ENCODE measurements at places on chromosomes 11 and 22.

DNA sequence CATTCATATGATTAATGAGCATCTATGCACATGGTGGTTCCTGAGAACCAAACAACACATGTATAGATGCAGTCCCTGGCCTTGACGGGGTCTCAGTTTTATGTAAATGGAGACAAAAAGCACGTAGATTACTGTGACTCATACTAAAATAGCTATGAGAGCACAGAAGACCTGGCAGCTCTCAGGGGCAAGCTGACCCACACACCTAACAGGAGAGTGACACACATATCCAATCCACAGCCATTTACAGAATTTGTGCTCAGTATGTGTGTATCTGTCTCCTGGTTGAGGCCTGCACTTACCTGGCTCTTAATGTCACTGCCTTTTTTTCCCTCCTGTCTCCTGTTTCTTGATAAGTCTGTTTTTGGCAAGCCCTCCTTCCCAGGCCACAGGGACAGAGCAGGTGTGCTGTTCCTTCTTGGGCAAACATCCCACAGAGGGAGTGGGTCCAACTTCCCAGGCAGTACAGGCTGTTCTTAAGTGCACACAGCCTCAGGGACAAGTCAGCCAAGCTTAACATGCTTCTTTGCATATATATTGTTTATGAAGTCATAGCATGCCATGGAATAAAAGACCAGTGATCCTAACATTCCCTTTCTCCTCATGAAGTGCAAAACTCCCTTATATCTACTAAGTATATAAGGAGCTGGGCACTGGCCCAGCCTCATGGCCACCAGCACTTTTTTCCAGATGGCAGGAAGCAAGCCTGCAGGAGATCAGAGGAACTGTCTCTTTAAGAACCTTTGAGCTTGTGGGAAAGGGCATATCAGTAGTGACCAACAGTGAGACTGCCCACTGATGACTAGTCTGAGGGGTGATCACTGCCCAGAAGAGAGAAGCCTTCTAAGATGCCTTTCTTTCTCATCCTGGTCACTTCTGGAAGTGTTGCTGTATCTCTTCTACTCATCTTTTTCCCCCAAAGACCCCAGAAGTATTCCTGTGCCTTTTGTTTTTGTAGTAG lies 124.7 kb upstream of the CCDC90B start:
- no peak for DNase-seq

DNA sequence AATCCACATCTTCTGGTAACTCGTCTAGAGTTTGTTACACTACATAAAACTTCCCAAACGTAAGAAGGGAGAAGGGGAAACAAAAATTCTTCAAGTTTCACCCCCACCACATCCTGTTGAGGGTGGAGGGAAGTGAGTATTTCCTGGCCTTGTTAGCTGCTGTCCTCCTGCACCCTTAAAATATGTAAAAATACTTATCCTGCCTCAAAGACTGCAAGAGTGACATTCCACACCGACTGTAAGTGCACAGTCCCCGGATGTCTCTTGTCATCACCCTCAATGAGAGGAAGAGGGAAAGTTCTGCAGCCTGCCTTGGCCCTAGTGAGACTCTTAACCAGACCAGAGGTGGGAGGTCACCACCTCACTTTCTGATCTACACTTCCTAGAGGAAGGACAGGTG lies 3.3 kb downstream of the TMEM121B start:
- DNase-seq, result no peak

DNA sequence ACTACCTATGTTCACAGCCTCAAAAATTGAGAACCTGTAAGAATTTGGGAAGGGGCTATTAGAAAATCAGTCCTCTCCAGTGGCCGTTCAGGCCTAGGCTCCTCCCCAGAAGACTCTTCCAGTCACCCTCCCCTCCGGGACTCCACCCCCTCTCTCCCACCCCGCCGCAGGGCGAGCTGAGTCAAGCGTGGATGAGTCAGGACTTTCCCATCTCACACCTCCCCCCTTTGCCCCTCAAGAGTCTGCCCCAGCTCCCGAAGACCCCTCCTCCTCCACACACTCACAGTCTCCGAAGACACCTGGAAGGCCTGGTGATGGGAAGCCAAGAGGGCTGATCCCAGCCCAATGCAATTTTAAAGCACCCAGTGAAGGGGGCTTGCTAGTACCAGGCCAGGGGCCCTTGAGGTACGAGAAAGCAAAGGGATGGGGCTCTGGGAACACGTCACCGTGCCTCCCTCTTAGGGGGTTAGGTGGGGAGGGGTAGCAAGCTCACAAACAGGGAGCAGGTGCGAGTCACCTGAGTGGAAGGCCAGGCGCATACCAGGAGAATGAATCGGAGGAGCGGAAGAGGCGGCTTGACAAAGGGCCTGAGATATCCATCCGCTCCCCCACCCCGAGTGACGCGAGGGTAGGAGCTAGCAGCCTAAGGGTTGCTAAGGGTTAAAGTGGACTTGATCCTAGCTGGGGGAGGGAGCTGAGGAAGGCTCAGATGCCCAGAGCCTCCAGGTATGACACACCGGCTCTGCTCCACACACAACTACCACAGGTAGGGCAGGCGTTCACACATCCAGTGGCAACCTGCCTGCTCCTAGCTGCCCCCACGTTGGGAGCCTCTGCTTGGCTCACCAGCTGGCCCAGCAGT lies 13.6 kb downstream of the BCL9L start:
- DNase-seq, result peak; percentile 84

DNA sequence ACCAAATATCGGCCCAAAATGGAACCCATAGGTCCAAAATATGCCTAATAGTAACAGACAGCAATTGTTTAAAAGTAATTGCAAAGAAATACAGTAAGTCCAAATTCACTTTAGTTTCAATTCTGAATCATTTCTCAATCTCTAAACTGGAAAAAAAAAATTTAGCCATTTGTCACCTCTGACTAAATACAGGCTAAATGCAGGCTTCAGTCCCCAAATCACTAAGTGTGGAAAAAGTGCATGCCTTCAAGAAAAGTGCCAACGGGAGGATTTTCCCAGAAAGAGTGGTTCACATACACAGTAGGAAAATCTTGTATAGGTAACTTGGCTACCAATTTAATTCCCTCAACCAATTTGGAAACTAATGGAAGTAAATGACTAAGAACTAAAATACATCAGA lies 35.7 kb downstream of the SIK3 start:
- no peak for DNase-seq

- DNase-seq, result peak; percentile 84
These were observed 535.6 kb downstream of the INSC start for GRCh38 chr11:15650105-15650938.

DNA sequence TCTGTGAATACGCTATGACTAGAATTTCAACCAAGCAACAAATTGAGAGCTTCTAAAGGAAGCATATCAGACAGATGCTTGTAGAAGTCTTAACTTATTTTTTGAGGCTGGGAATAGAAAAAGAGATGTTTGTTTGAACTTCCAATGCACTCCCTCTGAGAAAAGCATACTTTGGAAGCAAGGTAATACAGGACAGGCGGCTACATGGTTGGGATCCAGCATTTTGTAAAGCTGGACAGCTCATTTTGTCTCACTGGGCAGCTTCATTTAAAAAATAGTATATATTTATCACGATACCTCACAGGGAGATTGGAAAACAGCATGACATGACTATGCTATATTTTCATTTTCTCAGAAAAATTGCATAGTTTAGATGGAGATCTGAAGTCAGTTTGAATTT lies 821.3 kb upstream of the API5 start:
- no peak for DNase-seq

DNA sequence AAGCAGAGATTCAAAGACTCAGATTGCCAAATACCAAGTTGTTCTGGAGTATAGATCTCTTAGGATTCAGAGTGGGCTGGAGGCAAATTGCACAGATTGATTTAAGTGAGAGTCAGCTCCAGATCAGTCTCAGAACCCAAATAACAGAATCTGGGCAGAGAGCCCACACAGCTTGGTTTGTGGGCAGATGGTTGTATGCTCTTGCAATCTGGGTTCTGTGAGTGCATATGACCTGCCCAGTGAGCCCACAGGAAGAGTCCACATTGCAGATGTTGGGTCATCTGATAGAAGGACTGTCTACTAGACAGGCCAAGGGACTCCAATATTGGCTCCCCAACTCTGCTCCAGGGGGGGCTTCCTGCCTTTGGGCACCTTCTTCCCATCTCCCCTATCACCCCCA lies 65.9 kb downstream of the ADAMTS15 start:
- DNase-seq, result no peak

- no peak for DNase-seq
These were observed 10.7 kb upstream of the DSCAML1 start for GRCh38 chr11:117807482-117808327.

DNA sequence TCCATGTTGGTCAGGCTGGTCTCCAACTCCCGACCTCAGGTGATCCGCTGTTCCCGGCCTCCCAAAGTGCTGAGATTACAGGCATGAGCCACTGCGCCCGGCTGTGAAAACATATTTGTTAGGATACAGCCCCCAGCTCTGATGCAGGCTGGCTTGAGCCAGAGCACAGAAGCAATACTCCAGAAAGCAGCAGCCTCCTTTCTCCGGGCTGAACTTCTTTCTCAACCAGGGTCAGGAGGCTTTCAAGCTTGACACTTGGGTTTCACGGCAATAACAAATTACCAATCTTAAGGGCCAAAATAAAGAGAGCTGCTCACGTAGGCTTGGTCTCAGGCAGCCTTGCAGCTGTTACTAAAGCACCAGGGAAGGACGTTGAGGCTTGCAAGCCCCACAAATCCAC lies 10.8 kb upstream of the CECR2 start:
- DNase-seq, result no peak

DNA sequence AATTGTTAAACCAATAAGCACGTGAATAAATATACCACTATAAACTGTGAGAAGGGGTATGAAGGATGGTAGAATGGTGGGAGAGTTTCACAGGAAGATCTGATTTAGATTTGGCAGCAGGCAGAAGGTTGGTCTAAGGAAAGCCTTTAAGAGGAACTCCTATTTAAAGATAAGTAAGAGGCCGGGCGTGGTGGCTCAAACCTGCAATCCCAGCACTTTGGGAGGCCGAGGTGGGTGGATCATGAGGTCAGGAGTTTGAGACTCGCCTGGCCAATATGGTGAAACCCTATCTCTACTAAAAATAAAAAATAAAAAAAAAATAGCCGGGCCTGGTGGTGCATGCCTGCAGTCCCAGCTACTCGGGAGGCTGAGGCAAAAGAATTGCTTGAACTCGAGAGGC lies 45.8 kb upstream of the CXCR5 start:
- no peak for DNase-seq

- DNase-seq, result no peak
These were observed 7.6 kb downstream of the ATXN10 start for GRCh38 chr22:45678961-45679912.

DNA sequence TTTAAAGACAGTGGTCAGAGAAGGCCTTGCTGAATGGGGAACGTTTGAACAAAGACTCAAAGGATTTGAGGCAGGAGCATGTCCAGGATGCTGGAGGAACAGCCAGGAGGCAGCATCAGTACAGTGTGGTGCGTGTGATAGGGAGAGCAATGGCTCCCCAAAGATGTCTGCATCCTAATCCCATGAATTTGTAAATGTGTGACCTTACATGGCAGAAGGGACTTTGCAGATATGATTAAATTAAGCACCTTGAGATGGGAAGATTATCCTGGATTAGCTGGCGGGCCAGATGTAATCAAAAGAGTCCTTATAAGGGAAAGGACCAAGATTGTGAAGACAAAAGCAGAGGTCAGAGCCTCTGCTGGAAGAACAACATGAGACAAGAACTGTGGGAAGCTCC lies 24.6 kb upstream of the FAT3 start:
- no peak for DNase-seq

DNA sequence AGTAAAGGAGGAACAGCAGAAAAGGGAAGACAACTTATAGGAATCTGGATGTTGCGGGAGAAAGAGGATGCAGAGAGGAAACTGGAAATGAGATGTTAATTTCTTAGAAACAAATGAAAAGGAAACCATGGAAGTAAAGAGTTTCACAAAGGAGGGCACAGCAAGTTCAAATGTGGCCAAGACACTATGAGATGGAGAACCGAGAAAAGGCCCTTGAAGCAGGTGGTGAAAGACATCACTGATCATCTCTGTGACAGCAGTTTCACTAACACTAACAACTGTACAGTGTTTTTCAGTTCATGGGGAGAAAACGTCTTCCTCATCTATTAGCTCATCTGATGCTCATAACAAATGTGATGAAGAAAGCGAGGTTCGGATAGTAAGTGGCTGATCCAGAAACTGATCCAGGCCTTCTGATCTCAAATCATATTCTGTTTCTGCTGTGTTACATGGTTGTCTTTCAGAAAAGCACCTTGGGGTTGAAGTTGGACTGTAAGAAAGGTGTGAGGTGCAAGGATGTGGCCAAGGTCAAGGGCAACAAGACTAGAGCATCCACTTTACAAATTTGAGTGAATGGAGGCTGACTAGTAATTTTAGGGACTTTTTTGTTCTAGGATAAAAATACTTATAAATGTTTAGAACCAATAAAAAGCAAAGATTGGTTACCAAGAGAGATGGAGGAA lies 492.1 kb upstream of the CADM1 start:
- DNase-seq, result no peak

DNA sequence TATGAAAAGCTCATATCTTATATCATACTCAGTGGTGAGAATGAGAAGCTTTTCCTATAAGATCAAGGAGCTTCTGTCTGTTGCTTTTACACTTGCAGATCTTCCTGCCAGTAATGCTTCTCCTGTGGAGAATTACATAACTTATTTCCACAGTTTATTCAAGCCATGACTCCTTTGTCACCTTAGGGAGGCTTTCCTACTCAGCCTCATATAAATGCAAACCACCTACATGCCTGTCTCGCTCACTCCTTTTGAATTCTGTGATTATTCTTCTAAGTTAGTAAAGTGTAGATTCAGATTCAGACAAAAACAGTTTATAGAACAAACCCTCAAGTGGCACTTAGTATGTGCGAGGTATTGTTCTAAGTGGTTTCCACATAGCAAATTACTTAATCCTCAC lies 716.1 kb upstream of the ANO3 start:
- DNase-seq, result no peak

GRCh38 chr11:59610289-59610688 lies 5.3 kb downstream of the OSBP start:
- DNase-seq, result no peak

DNA sequence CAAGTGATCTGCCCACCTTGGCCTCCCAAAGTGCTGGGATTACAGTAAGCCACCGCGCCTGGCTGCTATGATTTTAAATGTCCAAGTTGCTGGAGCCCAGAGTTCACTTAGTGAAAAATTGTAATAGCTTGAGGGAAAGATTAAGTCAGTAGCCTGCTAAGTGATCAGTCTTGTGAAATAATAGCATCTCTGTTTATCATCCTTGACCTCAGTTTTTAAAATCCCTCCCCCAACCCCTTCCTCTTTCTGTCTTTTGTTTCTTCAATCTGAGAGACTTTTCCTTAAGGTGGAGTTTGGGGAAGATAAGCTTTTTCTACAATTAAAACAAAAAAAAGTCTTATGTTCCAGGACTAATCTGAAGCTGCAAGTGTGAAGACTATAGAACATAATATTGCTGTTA lies 6.4 kb downstream of the HIPK3 start:
- no peak for DNase-seq

GRCh38 chr11:9201372-9202162 lies 63.6 kb downstream of the DENND5A start:
- no peak for DNase-seq

- no peak for DNase-seq
These were observed 12.4 kb downstream of the PLEKHA7 start for GRCh38 chr11:17001806-17002205.

Measured in amniotic stem cell (primary cell).